NCI-H69 (cell line): ENCODE measurements at places on chromosomes 16 and 17.

- DNase-seq, result peak; percentile 55
Measured at GRCh38 chr17:73783945-73784603, 139.8 kb upstream of the SDK2 start.

DNA sequence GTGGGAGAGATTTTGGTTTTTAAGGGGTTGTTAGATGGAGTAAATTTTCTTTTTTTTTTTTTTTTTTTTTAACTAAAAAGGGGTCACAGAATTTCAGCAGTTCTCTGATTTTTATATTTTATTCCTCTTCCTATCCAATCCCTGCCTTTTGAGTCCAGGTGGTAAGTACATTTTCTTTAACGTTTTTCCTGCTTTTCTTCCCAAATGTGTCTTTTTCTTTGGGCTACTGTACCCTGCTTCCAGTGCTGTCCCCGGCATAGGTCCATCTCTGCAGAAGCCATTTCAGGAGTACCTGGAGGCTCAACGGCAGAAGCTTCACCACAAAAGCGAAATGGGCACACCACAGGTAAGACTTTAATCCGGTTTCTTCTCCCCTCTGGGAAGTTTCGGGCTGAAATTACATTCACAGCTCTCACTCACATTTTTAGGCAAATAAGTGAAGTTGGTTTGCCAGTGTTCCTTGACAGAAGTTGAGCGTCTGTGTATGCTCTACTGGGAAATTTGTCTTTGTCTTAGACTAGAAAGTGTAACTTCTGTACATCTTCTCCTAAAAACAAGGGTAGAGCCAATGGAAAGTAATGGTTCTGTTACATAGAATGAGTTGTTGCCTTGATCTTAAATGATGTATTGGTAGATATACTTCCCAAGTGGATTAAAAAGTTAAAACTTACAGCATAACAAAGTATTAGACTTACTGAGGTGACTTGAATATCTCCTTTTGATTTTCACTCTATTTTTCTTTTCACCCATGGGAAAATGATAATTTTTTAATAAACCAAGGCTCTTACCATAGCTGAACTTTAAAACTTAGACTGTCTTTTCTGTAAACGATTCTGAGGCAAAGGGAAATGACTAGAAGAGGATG is 54.5 kb downstream of the TUBD1 start:
- peak; percentile 36 for DNase-seq

- no peak for DNase-seq
Measured at GRCh38 chr17:57400648-57401047, 144.3 kb downstream of the MSI2 start.

GRCh38 chr16:89453501-89454321 is 36.6 kb downstream of the ANKRD11 start:
- DNase-seq, result no peak

DNA sequence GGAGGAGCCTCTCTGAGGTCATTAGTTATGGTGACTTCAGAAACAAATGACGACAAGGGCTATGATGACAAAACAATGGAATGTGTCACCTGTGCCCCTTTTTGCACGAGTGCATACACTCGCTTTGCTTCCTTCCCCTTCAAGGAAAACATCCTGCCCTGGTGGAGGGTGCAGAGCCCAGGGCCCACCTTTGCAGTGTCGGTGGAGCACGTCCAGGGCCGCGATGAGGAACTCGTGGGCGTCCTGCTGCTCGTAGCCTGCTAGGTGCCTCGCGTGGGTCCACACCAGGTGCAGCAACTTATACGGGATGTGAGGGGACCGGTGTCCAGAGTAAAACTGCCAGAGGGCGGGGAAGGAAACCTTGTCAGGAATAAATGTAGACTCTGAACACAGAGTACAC is 27.2 kb downstream of the USP22 start:
- no peak for DNase-seq

DNA sequence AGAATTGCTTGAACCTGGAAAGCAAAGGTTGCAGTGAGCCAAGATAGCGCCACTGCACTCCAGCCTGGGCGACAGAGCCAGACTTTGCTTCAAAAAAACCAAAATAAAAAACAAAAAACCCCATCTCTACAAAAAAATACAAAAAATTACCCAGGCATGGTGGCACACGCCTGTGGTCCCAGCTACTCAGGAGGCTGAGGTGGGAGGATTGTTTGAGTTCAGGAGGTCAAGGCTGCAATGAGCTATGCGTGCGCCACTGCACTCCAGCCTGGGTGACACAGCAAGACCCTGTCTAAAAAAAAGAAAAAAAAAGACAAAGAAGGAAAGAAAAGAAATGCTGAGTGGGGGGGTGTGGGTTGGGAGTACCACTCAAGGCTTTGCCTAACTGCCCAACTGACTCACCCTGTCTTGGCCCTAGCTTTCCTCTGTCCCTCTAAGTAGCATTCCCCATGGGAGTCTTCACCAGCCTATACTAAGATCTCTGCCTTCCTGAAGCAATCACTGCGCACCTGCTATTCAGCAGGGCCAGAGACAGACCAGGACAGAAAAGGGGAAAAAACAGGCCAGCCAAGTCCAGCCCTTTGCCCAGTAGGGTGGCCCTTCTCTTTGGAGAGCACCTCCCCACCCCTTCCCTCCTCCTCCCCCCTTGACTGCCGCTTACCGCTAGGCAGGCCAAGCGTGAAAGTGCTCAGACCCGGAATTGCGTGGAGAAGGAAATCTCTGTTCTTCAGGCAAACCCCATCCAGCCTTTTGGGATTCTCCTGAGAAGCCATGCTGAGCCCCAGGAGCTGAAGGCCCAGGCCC is 45.8 kb downstream of the RTN4RL1 start:
- DNase-seq, result peak; percentile 32

DNA sequence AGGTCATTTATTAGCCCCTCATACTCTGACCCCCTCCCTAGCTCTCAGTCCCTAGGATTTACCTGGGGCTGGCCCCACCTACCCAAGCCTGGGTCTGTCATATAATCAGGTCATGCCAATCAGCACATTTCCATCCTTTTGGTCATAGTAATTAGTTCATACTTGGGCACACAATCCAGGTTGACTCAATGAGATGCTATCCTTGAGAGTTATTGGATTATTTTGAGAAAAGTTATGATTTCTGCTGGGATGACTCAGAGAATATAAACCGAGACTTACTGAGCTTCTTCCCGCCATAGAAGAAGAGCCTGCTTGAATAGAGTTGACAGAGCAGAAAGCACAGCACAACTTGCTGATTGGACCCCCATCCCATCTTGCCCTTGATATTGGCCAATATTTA is 331.5 kb downstream of the CBLN1 start:
- DNase-seq, result no peak

DNA sequence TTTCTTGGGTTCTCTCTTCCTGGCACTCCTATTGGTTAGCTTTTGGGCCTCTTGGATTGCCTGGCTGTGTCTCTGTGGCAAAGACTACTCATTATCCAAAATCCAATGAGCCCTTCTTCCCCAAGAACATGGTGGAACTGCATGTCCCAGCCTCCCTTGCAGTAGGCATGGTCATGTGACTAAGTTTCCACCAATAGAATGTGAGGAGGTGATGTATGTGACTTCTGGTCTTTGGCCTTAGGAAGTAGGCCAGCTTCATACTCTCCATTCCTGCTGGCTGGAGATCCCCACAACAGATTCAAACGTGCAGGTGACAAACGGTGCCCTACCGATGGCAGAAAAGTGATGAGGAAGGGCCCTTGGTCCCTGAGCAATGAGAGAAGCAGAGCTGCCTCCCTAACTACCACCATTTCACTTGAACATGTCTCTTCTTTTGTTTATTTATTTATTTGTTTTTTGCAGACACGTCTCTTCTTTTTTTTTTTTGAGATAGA is 17.3 kb upstream of the SPN start:
- DNase-seq, result peak; percentile 14
